ENCODE measurements at places on chromosomes 5 and 9. TPM values are rescaled to one million over a fixed set of nuclear protein-coding genes. Genes with fewer than 3 reads are reported as not detected.

Gene ITGA2
- total RNA-seq = 36.1 TPM

Gene NR6A1
- 3.4 TPM for total RNA-seq

Gene RFX3
- 24.7 TPM for total RNA-seq

Gene ACTBL2
- 0.09 TPM for total RNA-seq

DNA sequence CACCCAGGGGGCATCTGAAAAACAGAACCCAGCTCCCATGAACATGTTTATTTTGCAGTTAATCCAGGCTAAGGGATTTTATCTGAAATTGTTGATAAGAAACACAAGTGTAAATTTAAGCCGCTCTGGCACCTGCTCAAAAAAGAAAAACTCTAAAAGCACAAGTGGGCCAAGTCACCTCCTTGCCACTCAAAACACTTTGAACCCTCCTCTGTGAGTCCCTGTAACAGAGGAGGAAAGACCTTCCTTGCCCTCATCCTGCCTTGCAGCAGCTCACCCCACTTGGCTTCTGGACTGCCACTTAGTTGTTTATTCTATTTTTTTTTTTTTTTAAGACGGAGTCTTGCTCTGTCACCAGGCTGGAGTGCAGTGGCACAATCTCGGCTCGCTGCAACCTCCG is 39.5 kb downstream of the FAM78A start:
- no peak for DNase-seq
- no peak overlapping the region for H3K4me3 ChIP-seq
- peaks cover 23% of the 10 kb centered on the region for H3K4me1 ChIP-seq
- H3K36me3 ChIP-seq = no peaks in the 10 kb centered on the region

- H3K4me3 ChIP-seq = no peak overlapping the region
- no peaks in the 10 kb centered on the region for H3K27me3 ChIP-seq
These were observed 15.8 kb downstream of the GABRB2 start for GRCh38 chr5:161530700-161531099.

GRCh38 chr9:34443533-34443932 is 14.8 kb downstream of the FAM219A start:
- no peaks in the 10 kb centered on the region for H3K27me3 ChIP-seq
- H3K4me3 ChIP-seq = no peak overlapping the region
- no peak overlapping the region for H3K27ac ChIP-seq
- peaks cover 3% of the 10 kb centered on the region for H3K4me1 ChIP-seq
- no peaks in the 10 kb centered on the region for H3K36me3 ChIP-seq

DNA sequence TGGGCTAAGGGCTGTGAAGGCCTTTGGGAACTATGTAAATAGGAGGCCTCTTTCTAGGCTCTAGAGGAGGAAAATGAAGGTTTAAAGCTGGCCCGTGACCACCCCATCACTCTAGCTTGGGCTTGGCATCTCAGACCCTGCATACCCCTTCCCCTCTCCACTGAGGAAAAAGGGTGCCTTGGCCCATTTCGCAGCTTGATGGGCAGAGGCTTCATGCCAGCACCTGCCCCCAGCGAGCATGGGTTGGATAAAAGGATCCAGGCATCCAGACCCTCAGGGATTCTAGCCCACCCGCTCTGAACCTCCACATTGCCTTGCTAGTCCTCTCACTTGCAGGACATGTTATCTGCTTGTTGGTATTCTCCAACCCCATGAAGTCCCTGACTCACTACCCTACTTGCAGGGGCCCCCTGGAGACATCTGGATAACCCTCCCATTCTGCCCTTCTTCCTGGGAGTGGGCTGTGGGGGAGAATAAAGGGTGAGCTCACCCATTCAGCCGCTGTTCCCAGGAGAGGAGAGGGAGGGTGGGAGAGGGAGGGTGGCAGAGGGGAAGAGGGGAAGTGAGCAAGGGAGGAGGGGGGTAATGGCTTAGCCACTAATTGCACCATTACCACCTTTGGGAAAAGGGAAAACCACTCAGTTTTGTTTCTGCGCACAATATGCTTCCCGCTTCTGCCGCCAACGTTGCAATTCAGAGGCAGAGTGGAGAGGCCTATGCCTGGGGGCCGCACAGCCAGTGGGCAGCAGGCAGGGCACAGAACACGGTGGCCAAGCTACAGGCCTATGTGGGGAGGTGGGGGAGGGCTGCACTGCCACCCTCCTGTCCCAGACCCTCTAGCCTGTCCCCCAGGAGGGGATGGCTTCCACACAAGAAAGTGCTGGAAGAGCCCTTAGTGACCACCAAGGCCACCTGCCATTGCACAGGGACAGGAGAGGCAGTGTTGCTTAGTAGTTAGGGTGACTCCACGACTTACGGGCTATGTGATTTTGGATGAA is 2.1 kb upstream of the CAMK2A start:
- H3K36me3 ChIP-seq = peaks cover 2% of the 10 kb centered on the region
- no peak overlapping the region for H3K4me3 ChIP-seq
- no peak overlapping the region for H3K27ac ChIP-seq
- no peaks in the 10 kb centered on the region for H3K27me3 ChIP-seq
- peaks cover 37% of the 10 kb centered on the region for H3K4me1 ChIP-seq

- no peaks in the 10 kb centered on the region for H3K4me1 ChIP-seq
- H3K27me3 ChIP-seq = no peaks in the 10 kb centered on the region
- no peak for DNase-seq
- no peaks in the 10 kb centered on the region for H3K36me3 ChIP-seq
- H3K27ac ChIP-seq = no peak overlapping the region
These were observed 268.6 kb downstream of the PSAT1 start for GRCh38 chr9:78565481-78565880.

GRCh38 chr9:122065923-122066629 is 27.0 kb downstream of the TTLL11 start:
- H3K4me3 ChIP-seq = no peak overlapping the region
- DNase-seq = no peak
- no peaks in the 10 kb centered on the region for H3K36me3 ChIP-seq
- H3K27me3 ChIP-seq = no peaks in the 10 kb centered on the region

DNA sequence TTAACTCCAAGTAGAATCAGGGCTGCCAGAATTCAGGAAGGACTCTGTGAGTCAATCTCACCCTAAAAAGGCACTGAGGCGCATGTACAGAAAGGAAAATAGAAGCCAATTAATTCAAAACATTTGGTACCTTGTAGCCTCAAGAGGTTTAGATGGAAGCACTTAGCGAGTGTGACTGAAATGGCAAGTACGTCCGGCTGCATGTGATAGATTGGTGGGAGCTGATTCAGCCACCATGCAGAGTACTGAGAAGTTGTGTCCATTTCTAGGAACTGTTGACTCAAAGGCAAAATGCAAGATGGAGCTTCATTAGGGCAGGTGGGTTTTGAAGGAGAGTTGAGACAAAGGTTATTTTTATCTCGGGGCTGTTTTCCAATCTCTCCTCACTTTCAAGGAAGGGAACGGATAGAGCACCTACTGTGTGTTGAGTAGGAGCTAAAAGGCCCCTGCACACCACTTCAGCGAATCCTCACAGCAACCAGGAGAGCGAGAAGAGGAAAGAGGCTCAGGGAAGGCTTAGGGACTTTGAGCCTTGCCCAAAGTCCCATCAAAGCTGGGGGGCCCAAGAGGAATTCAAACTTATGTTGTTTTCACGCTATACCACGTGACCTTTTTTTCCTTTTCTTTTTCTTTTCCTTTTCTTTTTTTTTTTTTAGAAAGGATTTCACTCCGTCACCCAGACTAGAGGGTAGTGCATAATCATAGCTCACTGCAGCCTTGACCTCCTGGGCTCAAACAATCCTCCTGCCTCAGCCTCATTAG is 34.6 kb upstream of the CPEB4 start:
- no peaks in the 10 kb centered on the region for H3K36me3 ChIP-seq
- no peak overlapping the region for H3K4me3 ChIP-seq
- DNase-seq = no peak
- H3K4me1 ChIP-seq = peaks cover 4% of the 10 kb centered on the region
- no peak overlapping the region for H3K27ac ChIP-seq

DNA sequence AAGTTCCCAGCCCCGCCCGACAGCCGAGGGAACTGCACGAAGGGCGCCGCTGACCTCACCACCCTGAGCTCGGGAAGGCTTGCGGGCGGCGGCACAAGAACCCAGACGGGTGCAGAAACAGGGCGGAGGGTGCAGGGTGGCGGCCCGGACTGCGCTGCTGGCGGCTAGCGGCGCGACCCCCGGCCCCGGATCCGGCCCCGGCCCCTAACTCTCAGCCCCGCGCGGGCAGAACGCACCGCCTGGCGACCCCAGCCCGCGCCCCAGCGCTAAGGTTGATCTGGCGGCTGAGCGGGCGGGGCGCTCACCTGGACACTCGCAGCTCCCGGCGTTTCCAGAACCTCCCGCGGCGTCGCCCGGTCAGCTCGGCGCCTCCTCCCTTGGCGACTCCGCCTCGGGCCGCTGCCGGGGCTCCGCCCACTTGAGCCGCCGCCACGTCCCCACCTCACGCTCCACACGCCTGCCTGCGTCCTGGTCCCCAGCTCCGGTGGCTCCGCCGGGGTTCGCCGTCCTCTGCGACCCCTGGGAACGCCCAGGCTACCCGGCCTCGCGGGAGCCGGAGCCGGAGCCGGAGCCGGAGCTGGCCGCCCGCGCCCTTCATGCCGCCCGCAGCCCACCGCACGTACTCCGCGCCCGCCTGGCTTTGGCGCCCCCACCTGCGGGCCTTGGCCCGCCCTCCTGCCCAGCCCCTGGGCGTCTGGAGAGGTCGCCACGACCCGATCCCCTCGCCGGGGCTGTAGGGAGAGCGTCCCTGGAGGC is at the start of gene P4HA2:
Gene P4HA2 (minus strand): TSS at position 369 of the 756 bp plus-strand sequence. CDS start 9,227 bp downstream, outside the sequence.
- H3K36me3 ChIP-seq = no peaks in the 10 kb centered on the region
- peak within 1 kb of the TSS; percentile 82 for H3K27ac ChIP-seq
- peaks cover 21% of the 10 kb centered on the region for H3K4me1 ChIP-seq
- H3K27me3 ChIP-seq = no peaks in the 10 kb centered on the region
- DNase-seq = peak; percentile 83
